NK-92 treated with Interleukin-12 subunit alpha and Interleukin-12 subunit beta, amount 100 ng/mL, for 24 hours (cell line): ENCODE measurements at places on chromosomes 7 and 10.

GRCh38 chr10:80090121-80090520 is 11.7 kb downstream of the TMEM254 start:
- DNase-seq, result no peak

- peak; percentile 68 for DNase-seq
These were observed 29.8 kb downstream of the ADAP1 start for GRCh38 chr7:924541-925231.

GRCh38 chr7:116969371-116969902 is 16.1 kb downstream of the ST7 start:
- DNase-seq, result no peak

DNA sequence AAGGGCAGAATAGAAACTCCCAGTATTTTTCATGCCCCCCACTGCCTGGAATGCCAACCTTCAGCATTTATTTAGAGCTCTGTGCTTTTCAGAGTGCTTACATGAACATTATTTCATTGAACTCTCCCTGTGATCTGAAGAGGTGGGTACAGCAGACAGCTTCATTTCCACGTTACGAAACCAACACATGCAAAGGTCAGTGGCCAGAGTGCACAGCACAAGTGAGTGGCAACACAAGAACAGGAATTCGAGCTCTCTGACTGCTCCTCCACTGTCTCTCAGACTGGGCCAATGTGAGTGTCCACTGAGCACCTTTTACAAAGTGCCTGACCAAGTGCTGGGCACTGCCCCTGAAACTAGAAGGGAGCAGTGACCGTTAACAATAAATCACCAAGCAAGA is 162.9 kb downstream of the GLI3 start:
- DNase-seq, result no peak

DNA sequence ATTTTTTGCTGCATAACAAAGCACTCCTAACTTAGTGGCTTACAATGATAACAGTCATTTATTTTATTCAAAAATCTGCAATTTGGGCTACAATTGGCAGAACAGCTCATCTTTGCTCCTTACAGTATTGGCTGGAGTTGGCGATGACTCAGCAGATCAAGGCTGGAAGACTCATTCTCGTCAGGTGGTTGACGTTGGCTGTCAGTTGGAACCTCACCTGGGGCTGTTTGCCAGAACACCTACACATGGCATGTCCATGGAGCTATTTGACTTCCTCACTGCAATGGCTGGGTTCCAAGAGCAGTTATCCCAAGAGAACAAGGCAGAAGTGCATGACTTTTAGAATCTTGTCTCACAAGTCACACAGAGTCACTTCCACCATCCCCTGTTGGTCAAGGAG is 75.1 kb downstream of the NOD1 start:
- no peak for DNase-seq

GRCh38 chr7:82605247-82605864 is 161.8 kb upstream of the CACNA2D1 start:
- DNase-seq, result no peak

DNA sequence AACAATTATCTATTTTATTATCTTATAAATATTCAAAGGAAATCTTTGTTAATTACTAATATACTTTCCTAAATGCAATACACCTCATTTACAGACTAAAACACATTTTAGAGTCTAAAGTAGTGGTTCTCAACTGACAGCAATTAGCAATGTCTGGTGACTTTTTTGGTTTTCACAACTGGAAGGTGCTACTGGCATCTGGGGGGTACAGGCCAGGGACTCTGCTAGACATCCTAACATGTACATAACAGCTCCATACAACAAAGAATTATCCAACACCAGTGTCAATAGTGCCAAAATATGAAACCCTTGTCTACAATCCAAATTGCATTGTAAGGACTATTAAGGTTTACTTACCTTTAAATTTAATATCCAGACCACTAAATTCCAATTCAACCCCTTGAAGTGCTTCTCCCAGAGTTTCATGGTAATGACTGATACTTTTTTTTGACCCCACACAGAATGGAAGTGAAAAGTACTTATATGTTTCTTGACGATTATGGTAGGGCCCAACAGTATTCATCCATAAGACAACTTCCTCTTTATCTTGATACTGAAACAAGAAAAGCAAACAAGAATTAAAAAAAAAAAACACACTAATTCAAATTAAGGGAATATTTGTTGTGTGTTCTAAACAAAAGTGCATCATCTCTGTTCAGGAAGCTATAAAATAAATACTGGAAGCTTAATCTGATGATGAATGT is 10.4 kb downstream of the TM9SF3 start:
- no peak for DNase-seq

GRCh38 chr7:126972571-126972970 is 280.2 kb downstream of the GRM8 start:
- no peak for DNase-seq

DNA sequence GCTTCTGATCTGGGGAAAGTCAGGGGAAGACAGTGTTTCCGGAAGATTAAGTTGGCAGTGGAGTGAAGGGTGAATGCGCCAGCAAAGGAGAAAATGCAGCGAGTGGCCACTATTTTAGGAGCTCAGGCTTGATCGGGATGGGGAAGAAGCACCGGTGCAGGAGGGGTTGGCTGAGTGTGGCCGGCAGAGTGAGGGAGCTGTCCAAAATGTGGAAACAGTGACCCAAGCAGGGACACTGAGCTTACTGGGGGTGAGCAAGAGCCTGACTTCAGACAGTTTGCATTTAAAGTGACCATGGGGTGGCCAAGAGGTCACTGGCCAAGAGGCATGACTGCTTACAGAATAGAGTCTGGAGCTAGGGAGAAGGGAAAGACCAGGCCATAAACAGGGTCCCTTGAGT is 79.3 kb downstream of the GOLGA7B start:
- no peak for DNase-seq

DNA sequence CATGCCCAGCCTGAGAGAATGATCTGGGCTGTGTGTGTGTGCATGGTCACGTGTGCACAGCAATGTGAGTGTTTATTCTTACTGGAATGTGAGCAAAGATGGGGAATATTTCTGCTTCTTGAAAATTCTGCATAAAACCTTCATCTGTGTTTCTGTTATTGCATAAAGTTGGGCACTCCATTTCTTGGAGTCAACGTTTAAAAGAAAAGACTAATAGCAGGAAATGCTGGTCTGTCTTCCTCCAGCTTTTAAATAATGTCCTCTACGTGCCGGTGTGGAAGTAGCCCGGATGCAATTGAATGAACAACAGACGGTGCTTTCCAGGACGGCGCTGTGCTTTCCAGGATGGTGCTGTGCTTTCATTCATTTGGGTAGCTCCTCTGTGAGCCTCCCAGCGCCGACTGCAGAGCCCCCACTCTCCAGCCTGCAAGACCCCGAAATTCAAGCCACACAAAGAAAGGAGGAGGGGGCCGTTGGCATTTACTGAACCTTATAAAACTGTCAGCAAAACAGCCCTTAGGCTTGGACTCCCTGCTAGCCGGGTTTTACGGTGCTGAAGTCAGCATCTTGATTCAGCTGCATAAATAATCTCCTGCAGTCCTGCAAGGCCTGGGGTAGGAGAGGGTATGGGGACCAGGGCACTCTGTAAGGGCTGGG is 158.2 kb upstream of the PRKCQ start:
- DNase-seq, result no peak
